Activated CD8-positive, alpha-beta memory T cell treated with anti-CD3 and anti-CD28 coated beads for 24 hours (primary cell): ENCODE measurements at places on chromosomes 2 and 18.

DNA sequence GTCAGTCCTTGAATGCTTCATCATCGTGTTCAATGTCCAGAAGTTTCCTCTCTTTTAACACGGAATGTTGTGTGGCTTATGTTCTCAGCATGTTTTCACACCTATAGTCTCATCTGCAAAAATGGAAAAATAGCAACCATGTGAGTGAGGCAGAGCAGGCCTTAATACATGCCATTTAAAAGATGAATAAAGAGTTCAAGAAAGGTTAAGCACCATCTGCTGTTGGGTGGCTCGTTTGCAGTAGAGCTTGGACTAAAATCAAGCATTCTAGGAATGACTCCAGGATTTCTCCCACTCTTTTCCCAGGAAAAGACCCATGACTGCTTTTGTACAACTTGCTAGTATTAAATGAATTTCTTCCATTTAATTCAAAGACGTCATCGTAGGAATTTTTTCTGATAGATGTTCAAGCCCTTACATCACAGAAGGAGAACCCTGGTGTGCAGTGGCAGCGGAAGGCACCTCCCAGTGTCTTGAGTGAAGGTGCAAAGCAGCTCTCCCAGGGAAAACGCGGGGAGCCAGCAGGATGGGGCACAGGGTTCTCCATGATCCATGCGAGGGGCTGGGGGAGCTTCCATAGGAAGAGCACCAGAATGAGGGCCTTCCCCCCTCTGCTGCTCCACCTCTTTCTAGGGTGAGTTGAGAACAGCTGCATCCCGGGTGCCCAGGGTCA is 9.6 kb downstream of the DCDC2C start:
- no peak for DNase-seq

GRCh38 chr18:79634593-79635426 is 44.8 kb upstream of the CTDP1 start:
- DNase-seq: no peak

DNA sequence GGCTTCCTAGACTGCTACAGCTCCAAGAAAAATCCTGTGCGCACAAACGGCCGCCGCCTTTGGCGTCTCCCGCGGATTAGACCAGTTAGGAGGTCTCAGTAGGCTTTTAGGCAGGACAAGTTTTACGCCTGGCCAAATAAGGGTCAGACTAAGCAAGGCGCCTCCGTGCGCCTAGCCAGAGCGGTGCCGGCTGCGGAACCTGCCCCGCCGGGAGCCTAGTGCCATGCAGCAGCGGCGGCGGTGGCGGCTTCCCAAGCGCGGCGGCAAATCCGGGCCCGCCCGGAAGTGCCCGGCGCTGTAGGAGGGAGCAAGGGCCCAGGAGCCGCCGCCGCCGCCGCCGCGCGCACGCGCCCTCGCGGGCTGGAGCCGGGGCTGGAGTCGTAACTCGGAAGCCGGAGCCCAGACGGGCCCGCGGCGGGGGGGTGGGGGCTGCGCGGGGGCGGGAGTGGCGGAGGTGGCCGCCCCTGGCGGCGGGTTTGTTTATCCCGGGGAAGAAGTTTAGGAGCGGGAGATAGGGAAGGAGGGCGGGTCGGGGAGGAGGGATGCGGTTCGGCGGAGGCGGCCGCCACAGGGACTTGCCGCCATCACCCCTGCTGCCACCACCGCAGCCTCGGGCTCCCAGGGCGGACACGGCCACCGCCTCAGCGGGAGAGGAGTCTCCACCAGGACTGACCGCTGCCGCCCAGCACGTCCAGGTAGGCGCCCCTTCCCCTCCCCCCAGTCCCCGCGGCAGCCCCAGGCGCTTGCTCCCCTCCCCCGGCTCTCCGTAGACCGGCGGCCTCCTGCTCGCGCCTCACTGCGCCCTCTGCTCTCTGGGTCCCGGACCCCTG is at the start of gene SPOPL:
Gene SPOPL, plus strand, starts transcription at position 346 of the 830 bp plus-strand sequence. CDS start 48,447 bp downstream, outside the sequence.
- DNase-seq: peak; percentile 93

DNA sequence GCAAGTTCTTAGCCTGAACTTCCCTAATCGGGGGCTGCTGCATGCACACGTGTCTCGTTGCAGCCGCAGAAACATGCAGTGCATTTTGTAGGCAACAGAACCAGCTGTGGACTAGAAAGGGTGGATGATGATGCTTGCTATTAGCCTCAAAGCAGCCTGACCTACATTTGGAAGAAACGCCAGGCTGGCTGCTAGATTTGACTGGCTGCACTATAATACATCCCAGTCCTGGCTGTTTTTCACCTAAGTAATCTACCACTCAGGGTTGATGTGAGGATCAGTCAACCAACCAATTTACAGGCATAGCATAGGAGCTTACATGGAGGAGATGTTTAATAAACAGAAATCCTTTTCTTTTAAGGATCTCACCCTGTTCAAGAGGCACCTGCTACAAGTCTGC is 56.4 kb upstream of the SPP2 start:
- no peak for DNase-seq

DNA sequence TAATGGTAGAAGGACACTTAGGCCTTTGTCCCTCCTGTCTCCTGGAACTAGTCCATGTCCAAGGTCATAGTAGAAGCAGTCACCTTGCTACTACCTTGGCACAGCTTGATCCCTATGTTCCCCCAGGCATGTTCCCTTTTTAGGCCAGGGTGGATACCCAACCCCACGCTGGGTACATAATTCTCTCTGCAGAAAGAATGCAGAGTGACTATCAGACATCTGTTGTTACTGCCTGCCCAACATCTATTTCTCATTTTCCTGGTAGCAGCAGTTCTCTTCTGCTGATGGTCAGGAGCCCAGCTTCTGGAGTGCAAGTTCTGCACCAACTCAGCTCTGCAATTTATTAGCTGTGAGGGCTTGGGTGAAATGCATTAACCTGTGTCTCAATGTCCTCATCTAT is 4.4 kb upstream of the METTL21A start:
- DNase-seq: no peak

GRCh38 chr2:127698553-127699355 is 2.5 kb upstream of the SFT2D3 start:
- no peak for DNase-seq
